ENCODE measurements at places on chromosomes 16 and 17. TPM values are rescaled to one million over a fixed set of nuclear protein-coding genes. Genes with fewer than 3 reads are reported as not detected.
A peak's percentile ranks its signal among the peaks of the same experiment; 100 is the strongest.

DNA sequence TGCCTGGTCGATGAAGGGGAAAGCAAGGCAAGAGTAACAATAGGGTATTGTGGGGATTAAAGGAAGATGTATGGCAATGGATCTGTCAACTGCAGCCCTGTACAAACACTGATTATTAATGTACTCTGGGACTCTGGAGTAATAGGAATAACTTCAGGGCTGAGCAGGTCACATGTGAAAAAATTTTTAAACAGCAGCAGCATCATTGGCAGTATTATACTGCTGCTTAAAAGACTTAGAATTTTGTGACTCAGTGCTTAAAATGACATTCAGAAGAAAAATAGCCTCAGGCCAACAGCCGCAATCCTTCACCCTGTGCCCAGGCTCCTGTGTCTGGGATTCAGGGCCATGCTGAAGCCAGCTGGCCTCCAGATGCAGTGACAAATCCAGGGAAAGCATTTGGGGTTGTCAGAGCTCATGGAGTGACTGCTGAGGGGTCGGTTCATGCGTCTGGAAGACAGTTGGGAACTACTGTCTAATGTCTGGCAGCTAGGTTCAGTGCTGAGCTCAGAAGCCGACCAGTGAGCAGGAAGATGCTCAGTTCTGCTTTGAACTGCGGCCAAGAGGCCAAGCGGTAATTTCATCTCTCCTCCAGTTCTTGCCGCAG lies 22.2 kb downstream of the TEX2 start:
- peak; percentile 93 for DNase-seq
- peaks cover 32% of the 10 kb centered on the region for H3K4me1 ChIP-seq
- peak overlapping the region; percentile 41 for H3K27ac ChIP-seq
- H3K36me3 ChIP-seq = no peaks in the 10 kb centered on the region
- H3K4me3 ChIP-seq = no peak overlapping the region

- peak; percentile 93 for DNase-seq
- peak overlapping the region; percentile 84 for H3K27ac ChIP-seq
- no peaks in the 10 kb centered on the region for H3K27me3 ChIP-seq
- H3K36me3 ChIP-seq = no peaks in the 10 kb centered on the region
- peak overlapping the region; percentile 15 for H3K4me3 ChIP-seq
Measured at GRCh38 chr17:68383443-68384321, 73.6 kb downstream of the WIPI1 start.

The MED1 gene
- total RNA-seq = 43.8 TPM

DNA sequence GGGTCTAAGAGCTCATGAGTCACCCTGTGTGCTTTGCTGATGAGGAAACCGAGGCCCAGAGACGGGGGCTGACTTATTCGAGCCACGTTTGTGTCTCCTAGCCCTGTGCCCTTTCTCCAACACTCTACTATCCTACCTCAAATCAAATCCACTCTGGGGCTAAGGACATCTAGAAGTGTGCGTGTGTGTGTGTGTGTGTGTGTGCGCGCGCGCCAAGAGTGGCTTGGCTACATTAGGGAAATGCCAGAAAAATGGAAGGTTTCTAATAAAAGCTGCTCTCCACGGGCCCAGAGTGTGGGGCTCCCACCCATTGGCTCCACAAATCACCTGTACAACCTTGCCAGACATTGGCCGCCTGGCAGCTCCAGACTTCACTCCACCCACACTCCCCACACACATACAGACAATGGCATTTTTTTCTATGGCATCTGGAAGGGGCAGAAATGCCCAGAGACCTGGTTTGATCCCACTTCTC lies 30.3 kb upstream of the PHOSPHO1 start:
- peak; percentile 84 for DNase-seq
- peaks cover 18% of the 10 kb centered on the region for H3K4me1 ChIP-seq
- H3K4me3 ChIP-seq = peak overlapping the region; percentile 53
- H3K27me3 ChIP-seq = no peaks in the 10 kb centered on the region
- H3K27ac ChIP-seq = peak overlapping the region; percentile 58

- H3K4me3 ChIP-seq = no peak overlapping the region
- H3K27ac ChIP-seq = no peak overlapping the region
- H3K36me3 ChIP-seq = no peaks in the 10 kb centered on the region
- H3K4me1 ChIP-seq = no peaks in the 10 kb centered on the region
- H3K27me3 ChIP-seq = no peaks in the 10 kb centered on the region
- no peak for DNase-seq
Measured at GRCh38 chr16:7161891-7162290, 170.8 kb upstream of the RBFOX1 start.

DNA sequence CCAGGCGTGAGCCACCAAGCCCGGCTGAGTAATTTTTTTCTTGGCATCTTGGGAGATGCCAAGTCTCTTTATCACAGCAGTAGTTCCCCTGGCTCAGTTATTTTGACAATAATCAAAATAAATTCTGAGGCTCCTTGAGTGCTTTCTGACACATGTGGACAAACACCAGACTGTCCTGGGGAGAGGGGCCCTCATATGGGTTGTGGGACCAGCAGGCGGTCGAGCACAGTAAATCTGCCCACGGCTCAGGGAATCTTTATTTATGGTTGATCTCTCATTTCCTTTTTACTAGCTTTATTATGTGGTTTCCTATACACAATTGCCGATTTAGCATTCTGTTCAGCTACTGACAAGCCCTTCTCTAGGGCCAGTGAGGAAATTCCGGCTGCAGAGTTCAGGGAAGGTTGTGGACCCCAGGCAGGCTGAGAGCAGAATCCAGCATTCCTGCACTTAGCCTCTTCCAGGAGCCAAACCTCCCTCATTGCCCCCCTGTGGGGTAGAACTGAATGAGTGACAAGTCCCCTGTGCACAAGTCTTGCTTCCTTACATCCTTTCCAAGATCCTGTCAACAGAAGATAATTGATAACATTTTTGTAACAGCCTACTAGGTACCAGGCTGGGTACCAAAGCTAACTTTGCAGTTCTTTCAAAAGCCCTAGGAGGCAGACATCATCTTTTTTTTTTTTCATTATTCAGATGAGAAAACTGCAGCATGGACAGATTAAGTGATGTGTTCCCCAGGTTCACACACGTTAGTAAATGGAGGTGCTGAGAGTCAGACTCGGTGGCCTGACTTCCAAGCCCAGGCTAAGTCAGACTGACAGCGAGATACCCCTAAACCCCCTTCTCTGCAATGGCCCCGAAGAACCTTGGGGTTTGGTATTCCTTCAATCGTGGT lies 40.2 kb downstream of the HS3ST3B1 start:
- no peak overlapping the region for H3K4me3 ChIP-seq
- no peak overlapping the region for H3K27ac ChIP-seq

- no peaks in the 10 kb centered on the region for H3K4me1 ChIP-seq
- peaks cover 9% of the 10 kb centered on the region for H3K27me3 ChIP-seq
- H3K4me3 ChIP-seq = no peak overlapping the region
- H3K36me3 ChIP-seq = no peaks in the 10 kb centered on the region
Measured at GRCh38 chr16:57689762-57690558, 4.6 kb upstream of the DRC7 start.

DNA sequence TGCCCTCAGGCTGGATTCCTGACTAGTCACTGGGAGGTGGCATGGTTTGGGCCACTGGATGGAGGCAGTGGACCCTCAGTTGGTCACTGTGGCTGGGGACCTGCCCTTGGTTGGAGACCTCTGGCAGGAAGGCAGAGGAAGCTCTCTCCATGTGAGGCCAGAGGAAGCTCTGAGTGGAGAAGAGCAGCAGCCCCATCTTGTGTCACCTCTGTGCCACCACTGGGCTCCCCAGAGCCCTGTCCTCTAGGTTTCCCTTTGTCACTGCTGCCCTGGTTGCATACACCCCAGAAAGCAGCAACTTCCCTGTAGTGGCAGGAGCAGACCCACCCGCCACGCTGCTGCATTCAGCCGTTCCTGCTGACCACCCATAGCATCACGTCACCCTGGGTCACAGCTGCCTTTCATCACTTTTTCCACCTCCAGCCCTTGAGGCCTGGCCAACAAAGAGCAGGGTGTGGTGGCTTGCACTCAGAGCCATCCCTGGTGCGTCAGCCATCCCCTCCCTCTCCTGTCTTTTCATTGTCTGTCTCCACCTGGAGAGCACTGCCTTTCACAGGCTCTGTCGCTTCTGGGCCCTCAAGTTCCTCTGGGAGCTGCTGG lies 11.9 kb downstream of the CTRL start:
- H3K4me1 ChIP-seq = peaks cover 18% of the 10 kb centered on the region
- no peak overlapping the region for H3K4me3 ChIP-seq
- H3K36me3 ChIP-seq = no peaks in the 10 kb centered on the region
- no peak for DNase-seq

- no peak overlapping the region for H3K27ac ChIP-seq
- peaks cover 16% of the 10 kb centered on the region for H3K4me1 ChIP-seq
- no peaks in the 10 kb centered on the region for H3K36me3 ChIP-seq
- no peak overlapping the region for H3K4me3 ChIP-seq
Measured at GRCh38 chr17:17067257-17067656, 25.0 kb downstream of the MPRIP start.

- H3K36me3 ChIP-seq = peaks cover 5% of the 10 kb centered on the region
- no peaks in the 10 kb centered on the region for H3K27me3 ChIP-seq
- peaks cover 34% of the 10 kb centered on the region for H3K4me1 ChIP-seq
- no peak overlapping the region for H3K27ac ChIP-seq
- no peak for DNase-seq
Measured at GRCh38 chr16:84648595-84649510, 542 bp downstream of the KLHL36 start.

DNA sequence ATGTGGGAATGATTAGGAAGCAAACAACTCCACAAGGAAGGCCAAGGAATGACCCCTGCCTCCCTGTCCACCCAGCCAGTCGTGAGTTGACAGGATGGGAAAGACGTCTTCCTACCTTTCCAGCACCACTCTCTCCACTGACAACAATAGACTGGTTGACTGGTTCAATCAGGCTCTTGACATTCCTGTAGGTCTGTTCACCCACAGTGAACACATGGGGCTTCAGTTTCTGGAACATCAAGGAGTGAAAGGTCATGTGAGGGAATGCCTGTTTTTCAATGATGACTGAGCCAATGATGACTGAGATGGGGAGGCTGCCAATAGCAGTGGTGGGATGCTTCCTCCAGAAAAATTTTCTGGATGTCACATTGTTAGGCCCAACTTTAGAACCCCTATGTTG lies 9.6 kb downstream of the MYO19 start:
- H3K27ac ChIP-seq = peak overlapping the region; percentile 62
- H3K36me3 ChIP-seq = peaks cover 41% of the 10 kb centered on the region

GRCh38 chr16:17683281-17683680 lies 212.5 kb upstream of the XYLT1 start:
- H3K36me3 ChIP-seq = no peaks in the 10 kb centered on the region
- no peaks in the 10 kb centered on the region for H3K27me3 ChIP-seq
- no peaks in the 10 kb centered on the region for H3K4me1 ChIP-seq
- no peak for DNase-seq
- H3K27ac ChIP-seq = no peak overlapping the region

GRCh38 chr17:74954665-74955421 lies 17.7 kb downstream of the HID1 start:
- no peak for DNase-seq
- H3K4me3 ChIP-seq = no peak overlapping the region
- H3K27me3 ChIP-seq = peaks cover 6% of the 10 kb centered on the region
- H3K27ac ChIP-seq = no peak overlapping the region
- no peaks in the 10 kb centered on the region for H3K36me3 ChIP-seq

- H3K4me3 ChIP-seq = no peak overlapping the region
- no peaks in the 10 kb centered on the region for H3K27me3 ChIP-seq
- no peak for DNase-seq
Measured at GRCh38 chr17:50276588-50277356, 2.5 kb downstream of the TMEM92 start.

DNA sequence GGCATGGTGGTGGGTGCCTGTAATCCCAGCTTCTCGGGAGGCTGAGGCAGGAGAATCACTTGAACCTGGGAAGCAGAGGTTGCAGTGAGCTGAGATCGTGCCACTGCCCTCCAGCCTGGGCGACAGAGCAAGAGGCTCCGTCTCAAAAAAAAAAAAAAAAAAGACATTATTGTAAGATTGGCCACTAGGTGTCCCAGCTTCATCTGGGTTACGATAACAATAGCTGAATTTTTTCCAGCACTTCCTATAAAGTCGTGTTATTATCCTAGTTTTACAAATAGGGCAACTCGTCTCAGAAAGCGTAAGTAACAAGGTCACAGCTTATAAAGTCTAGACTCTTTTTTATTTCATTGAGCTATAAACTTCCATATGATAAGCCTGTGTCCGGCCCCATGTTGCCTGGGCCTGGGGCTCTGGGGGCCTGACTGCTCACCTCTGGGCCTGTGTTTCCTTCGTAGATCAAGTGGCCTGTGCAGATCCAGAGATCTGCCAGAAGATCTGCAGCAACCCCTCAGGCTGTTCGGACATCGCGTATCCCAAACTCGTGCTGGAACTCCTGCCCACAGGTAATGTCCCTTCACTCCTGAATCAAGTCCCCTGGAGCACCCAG lies 60.5 kb downstream of the SLC5A11 start:
- no peaks in the 10 kb centered on the region for H3K4me1 ChIP-seq
- no peaks in the 10 kb centered on the region for H3K27me3 ChIP-seq
- no peaks in the 10 kb centered on the region for H3K36me3 ChIP-seq
- DNase-seq = peak; percentile 1
- H3K4me3 ChIP-seq = no peak overlapping the region
- H3K27ac ChIP-seq = no peak overlapping the region

DNA sequence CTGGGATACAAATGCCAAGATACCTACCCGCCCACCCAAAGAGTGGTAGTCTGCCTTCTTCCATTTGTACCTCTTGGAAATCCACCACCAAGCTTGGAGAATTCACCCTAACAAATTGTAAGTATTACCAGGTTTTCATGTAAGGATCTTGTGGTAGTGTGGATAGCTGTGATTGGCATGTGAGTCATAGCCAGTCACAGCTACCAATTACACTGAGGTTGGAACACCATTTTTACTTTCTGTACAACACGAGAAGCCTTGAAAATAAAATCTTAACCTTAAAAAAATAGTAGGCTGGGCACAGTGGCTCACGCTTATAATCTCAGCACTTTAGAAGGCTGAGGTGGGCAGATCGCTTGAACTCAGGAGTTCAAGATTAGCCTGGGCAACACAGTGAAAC lies 18.5 kb upstream of the SLC35G3 start:
- no peak overlapping the region for H3K27ac ChIP-seq
- no peaks in the 10 kb centered on the region for H3K36me3 ChIP-seq
- no peak for DNase-seq
- H3K27me3 ChIP-seq = no peaks in the 10 kb centered on the region
- no peaks in the 10 kb centered on the region for H3K4me1 ChIP-seq
- H3K4me3 ChIP-seq = no peak overlapping the region

DNA sequence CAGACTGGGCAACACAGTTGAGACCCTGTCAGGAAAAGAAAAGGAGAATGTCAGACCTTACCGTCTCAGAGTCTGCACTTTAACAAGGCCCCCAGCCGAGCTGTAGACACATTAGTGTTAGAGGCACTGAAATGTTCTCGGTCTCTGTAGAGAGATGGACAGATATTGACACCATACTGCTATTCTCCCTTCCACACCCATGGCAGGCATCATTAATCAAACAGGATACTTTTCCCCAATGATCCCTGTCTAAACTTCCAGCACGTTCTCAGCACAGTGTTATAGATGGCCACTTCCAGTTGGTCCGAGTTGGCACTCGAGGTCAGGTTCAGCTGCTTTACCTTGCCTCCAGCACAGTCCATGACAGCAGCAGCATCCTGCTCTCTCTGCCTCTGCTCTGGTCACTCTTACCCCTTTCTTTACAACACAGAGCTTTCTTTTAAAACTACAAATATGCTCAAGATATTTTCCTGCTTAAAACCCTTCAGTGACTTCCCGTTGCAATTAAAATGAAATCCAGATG lies 251.6 kb downstream of the SNX29 start:
- no peak overlapping the region for H3K4me3 ChIP-seq
- no peaks in the 10 kb centered on the region for H3K36me3 ChIP-seq
- DNase-seq = no peak
- H3K27ac ChIP-seq = no peak overlapping the region
- H3K4me1 ChIP-seq = peaks cover 13% of the 10 kb centered on the region
- H3K27me3 ChIP-seq = no peaks in the 10 kb centered on the region

Measured in astrocyte (in vitro differentiated cells and primary cell).